PC-3 (cell line): ENCODE measurements at places on chromosomes 3 and 15.

DNA sequence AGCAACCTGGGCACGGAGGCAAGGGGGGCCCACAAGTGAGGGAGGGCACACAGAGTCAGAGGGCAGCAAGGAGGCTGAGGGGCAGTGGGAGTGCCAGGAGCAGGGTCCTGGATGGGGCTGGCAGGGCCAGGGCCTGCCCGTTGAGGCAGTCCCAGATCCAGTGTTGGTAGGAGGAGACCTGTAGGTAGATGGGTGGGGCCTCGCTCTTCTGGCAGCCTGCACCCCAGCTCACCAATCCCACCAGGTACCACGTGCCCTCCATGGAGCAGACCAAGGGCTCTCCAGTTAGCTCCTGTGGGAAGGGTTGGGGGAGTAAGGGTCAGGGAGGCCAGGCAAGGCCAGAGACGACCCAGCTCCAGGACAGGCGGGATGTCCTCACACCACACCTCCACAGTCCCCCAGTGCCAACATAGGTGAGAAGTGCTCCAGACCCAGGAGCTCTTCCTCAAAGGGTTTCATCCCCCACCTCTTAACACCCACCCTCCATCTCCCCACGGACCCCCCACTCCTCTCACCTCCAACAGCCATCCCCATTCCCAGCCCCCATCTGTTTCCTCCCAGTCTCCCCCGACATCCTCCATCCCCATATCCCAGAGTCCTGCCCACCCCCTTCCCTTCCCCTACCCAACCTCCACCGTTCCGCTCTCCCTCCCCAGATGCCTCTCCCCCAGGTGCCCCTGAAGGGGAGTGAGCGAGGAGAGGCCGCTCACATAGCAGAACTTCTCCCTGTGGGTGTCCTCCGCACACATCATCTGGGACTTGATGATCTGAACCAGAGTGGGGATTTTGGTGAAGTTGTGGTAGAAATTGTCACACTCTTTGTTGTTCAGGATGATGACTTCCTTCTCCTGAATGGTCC, 5.2 kb downstream of the PRSS50 start:
- H3K4me3 ChIP-seq = no peak overlapping the region
- H3K4me1 ChIP-seq = no peaks in the 10 kb centered on the region
- H3K27ac ChIP-seq = no peak overlapping the region
- DNase-seq = no peak
- H3K27me3 ChIP-seq = no peaks in the 10 kb centered on the region

GRCh38 chr15:62359416-62359815, 194.3 kb upstream of the C2CD4B start:
- H3K4me1 ChIP-seq = no peaks in the 10 kb centered on the region
- no peak for DNase-seq
- H3K36me3 ChIP-seq = no peaks in the 10 kb centered on the region

- no peaks in the 10 kb centered on the region for H3K36me3 ChIP-seq
- peak overlapping the region; percentile 42; the same call in 1 of the 2 replicates for H3K27ac ChIP-seq
- H3K4me3 ChIP-seq = no peak overlapping the region
- H3K27me3 ChIP-seq = no peaks in the 10 kb centered on the region
Observed at GRCh38 chr3:43198301-43198700, 88.0 kb upstream of the SNRK start.

GRCh38 chr3:13552857-13553652, 4.1 kb downstream of the FBLN2 start:
- no peak for DNase-seq
- no peaks in the 10 kb centered on the region for H3K36me3 ChIP-seq
- no peak overlapping the region for H3K27ac ChIP-seq

DNA sequence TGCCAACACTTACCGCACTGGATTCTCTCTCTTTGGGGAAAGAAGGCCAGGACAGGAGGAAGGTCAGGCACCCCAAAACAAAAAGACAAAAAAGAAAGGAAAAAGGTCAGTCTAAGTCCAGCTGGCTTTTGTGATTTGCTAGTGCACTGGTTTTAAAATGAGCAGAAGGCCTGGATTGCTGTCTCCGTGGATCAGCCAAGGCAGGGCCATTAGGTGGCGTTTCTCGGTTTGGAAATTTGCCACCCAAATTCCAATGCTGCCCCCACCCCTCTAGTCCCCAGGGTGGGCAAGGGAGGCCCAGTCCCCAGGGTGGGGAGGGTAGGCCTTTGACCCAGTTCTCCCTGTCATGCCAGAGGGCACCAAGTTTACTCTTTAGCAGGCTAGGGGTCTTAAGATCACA, 33.3 kb downstream of the TLE3 start:
- no peak for DNase-seq
- H3K36me3 ChIP-seq = peaks cover 51% of the 10 kb centered on the region

- no peak overlapping the region for H3K4me3 ChIP-seq
- H3K36me3 ChIP-seq = no peaks in the 10 kb centered on the region
- DNase-seq = no peak
- no peaks in the 10 kb centered on the region for H3K4me1 ChIP-seq
Observed at GRCh38 chr15:61685534-61685933, 374.7 kb downstream of the VPS13C start.
